Stimulated activated CD8-positive, alpha-beta memory T cell treated with anti-CD3 and anti-CD28 coated beads, Interleukin-12 subunit alpha, Interleukin-12 subunit beta, amount 100 ng/mL, for 1 hour (primary cell): ENCODE measurements at places on chromosomes 6 and 20.

DNA sequence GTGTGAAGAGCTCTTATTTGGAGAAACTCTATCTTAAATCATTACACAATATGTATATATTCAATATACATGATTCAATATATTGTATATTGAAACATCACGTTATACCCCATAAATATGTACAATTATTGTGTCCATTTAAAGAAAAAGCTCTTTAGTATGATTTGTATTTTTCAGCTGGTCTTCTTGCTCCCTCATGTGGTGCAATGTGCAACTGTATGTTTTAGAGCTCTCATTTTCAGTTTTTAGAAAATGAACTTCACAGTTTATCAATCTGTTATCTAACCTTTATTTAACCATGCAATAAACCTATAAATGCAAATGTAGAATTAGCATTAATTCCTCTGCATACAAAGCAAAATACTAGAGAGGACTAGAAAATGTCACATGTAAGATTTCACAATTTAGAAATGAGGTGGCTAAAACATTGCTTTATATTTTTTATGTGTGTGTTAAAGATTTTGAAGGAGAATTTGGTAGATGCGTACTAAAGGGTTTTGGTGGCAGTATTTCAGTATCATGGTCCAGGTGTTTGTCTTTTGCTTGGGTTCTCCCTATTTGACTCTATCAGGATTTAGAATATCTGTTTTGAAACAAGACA lies 167.1 kb downstream of the PHF3 start:
- no peak for DNase-seq

DNA sequence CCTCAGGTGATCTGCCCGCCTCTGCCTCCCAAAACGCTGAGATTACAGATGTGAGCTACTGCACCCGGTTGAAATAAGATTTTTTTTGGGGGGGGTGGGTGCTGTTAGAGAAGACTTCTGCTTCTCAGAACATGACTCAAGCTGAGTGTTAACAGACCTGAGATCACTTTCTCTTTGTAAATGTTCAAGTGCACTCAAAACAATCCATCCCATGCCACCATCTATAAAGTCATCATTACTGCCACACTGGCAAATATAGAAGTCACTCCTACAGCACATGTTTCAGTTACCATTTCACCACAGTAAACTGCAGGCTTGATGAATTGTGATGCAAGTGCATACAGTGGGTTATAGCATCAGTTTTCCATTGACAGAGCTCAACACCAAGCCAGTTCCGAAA lies 9.0 kb downstream of the VPS16 start:
- DNase-seq = no peak

DNA sequence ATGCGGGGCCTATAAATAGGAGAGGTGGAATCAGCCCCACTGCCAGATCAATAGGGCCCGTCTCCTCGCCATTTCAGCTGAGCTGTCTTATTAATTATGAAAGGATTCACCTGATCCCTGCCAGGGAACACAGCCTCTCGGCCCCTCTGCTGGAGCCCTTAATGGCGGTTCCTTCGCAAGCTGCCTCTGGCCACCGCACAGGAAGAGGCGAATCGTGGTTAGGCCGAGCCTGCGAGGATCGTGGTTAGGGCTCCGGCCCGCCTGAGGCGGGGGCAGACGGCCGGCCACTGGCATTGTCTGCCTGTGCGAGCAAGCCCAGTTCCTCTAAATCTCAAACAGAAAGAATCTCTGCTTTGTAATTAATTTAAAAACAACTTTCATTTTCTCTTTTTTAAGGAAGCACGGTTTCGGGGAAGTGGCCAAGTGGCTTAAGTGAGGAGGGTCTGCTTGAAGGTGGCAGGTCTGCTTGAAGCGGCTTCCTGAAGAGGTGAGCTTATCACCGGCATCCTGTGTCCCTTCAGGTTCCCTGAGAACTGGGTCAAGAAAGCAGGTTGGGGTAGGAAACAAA lies 9.2 kb downstream of the NRN1 start:
- DNase-seq = no peak

GRCh38 chr6:166379800-166380199 lies 2.9 kb downstream of the MPC1 start:
- no peak for DNase-seq

DNA sequence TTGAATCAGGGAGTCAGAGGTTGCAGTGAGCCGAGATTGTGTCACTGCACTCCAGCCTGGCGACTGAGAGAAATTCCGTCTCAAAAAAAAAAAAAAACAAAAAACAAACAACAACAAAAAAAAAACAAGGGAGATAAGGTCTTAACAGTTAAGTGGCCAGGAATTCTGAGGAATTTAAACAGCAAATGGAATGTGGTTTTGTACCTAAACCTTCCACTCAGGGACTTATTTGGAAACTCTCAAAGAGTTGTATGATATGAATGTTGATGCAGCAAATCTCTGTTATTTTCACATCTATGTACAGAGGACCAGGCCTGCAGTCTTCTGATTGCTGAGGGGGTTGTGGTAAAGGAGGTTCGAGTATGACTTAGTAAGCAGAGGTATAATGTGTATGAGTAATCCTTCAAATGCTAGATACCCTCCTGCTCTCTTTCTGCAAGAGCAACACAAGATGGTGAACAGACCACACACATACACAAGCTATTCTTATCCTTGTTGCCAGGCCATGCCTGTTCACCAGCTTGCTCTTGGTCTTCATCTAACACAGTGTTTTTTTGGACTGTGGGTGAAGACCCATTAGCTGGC lies 174.9 kb upstream of the SCGN start:
- no peak for DNase-seq

- no peak for DNase-seq
Observed at GRCh38 chr6:119172824-119173223, 94.4 kb upstream of the FAM184A start.
